ENCODE measurements at places on chromosomes 2 and 18. TPM values are rescaled to one million over a fixed set of nuclear protein-coding genes. Genes with fewer than 3 reads are reported as not detected.

NTSR2 gene
- total RNA-seq, result 0.19 TPM

KCNS3 gene
- 4.2 TPM for total RNA-seq

CAPN10 gene
- total RNA-seq, result 49.7 TPM

DSG3 gene
- not detected for total RNA-seq

TCF4 gene
- total RNA-seq, result 59.5 TPM

ZSWIM2 gene
- total RNA-seq, result not detected

IL36RN gene
- not detected for total RNA-seq

LGALSL gene
- 4.2 TPM for total RNA-seq

TMEM163 gene
- total RNA-seq, result 0.38 TPM

DNA sequence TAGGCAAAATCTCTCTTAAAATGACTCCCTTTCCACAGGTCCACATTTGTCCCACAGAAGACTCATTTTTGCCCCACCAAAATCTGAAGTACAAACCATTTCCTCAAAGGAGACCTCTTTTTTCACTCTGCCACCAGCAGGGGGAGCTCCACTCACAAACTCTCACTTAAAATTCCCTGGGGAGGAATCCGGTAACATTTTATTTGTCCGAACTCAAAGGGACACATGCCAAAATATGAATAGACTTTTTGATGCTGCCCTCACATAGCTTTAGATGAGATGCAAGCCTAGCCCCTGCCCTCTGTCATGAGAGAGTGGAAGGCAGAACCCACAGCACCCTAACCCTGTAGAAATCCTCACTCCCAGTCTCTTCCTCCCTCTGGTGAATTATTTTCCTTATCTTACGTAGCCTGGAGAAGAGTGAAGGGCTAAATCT, 57.1 kb downstream of the RMDN2 start:
- peak; percentile 61 for DNase-seq

DNA sequence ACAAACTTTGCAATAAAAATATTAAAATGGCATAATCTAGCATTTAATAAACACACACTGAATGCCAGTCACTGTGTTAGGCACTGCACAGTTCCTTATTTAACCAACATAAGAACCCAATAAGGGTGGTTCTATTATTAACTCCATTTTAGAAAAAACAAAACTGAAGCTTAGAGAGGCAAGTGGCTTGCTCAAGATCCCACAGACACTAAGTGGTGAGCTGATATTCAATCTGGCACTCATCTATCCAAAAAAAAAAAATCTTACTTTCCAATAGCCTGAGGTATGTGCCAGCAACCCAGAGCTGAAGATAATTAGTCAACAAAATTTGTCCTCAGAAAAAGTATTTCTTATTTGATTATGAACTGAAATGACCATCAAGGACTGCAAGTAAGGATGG, 799 bp downstream of the CYTIP start:
- no peak for DNase-seq

DNA sequence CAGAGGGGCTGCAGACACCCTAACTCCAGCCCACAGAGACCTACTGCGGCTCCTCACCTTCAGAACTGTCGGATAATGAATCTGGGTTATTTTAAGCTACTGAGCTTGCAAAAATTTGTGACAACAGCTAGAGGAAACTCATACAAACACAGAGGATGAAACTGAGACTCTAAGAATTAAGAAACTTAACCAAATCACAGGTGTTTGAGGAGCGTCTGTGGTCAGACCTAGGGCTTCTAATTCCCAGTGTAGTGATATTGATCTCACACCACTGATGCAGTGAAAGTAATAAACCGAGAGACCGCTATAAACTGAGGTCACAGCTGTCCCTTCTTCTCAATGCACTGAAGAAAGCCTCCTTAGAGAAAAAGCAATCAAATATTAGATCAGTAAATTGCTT, 110.1 kb downstream of the RGPD3 start:
- no peak for DNase-seq

DNA sequence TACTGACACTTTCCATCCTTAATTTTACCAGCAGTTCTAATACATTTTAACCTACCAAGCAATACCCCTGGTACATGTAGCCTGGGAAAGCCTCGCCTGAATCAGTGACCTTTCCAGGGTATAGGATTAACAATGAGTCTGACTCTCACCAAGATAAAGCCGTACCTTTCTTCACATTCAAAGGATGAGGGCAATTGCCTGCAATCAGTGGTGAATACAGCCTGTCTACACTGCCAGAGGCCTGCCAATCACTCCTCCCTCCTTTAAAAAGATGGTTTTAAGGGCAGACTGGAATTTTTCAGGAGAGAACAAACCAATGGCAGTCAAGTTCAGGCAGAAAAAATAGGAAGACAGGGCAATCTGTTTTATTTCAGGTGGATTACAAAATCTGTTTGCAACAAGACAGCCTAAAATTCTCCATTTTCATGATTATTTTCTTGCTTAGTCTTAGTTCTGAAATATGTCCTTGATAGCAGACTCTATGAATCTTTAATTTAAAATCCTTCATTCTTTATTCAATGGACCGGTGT, 4.8 kb downstream of the EPHA4 start:
- DNase-seq, result no peak

- DNase-seq, result peak; percentile 66
Observed at GRCh38 chr2:173021939-173022371, 53.7 kb upstream of the MAP3K20 start.

DNA sequence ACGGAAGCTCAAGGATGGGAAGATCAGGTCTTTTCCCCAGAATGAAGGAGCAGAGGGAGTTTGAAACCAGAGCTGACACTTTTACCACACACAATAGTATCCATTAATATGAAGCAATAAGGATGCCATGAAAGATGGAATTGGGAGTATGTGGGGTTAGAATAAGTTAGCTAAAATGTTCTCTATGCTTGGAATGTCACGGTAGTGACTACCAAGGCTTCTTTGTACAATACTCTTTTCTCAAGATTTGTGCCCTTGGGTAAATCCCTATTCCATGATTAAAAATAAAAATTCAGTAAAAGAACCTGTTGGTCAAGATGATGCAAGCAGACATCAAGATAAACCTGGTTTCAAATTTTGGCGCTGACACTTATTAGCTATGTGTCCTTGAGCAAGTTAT, 75.0 kb downstream of the NRXN1 start:
- no peak for DNase-seq

- DNase-seq, result peak; percentile 58
Observed at GRCh38 chr2:189254268-189254883, 74.8 kb upstream of the COL5A2 start.

- no peak for DNase-seq
Observed at GRCh38 chr18:47248604-47249313, 2.7 kb downstream of the SKOR2 start.

GRCh38 chr18:22332590-22332989, 85.1 kb downstream of the CTAGE1 start:
- no peak for DNase-seq

- DNase-seq, result no peak
Observed at GRCh38 chr2:239455436-239456203, 54.8 kb upstream of the HDAC4 start.

GRCh38 chr18:8689517-8689916, 15.8 kb upstream of the MTCL1 start:
- DNase-seq, result no peak

- no peak for DNase-seq
Observed at GRCh38 chr2:192645811-192646598, 451.3 kb upstream of the TMEFF2 start.

DNA sequence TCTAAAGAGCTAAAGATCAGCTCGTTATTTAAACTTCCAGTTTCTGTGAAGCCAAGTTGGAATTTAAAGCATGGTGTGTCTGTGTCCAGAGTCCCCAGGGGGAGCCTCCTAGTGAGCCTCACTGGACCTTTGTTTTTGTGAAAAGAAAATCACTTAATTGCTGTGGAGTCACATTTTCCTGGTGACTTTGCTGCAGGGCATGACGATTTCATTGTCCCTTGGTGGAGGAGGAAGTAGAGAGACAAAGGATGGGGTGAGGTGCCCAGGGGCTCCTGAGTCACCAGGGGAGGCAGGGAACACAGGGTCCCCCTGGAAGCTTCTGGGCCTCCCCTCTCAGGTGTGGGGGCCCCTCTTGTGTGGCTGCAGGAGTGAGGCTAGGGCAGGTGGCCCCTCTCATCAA, 19.7 kb downstream of the ATP6V1C2 start:
- no peak for DNase-seq

GRCh38 chr18:77088963-77089722, 43.4 kb downstream of the MBP start:
- DNase-seq, result no peak

- no peak for DNase-seq
Observed at GRCh38 chr2:121748202-121748601, 7.2 kb upstream of the TSN start.

Measured in Right ventricle myocardium superior (tissue), 1 donor.